ENCODE measurements at places on chromosomes 4 and X.

GRCh38 chr4:99825272-99825671 lies 8.6 kb downstream of the DAPP1 start:
- DNase-seq: no peak

GRCh38 chrX:120512222-120512621 lies 43.1 kb upstream of the LAMP2 start:
- DNase-seq: no peak

- no peak for DNase-seq
These were observed 48.8 kb downstream of the HS6ST2 start for GRCh38 chrX:132909643-132910042.

- DNase-seq: no peak
These were observed 20.3 kb upstream of the LSM6 start for GRCh38 chr4:146155152-146155724.

DNA sequence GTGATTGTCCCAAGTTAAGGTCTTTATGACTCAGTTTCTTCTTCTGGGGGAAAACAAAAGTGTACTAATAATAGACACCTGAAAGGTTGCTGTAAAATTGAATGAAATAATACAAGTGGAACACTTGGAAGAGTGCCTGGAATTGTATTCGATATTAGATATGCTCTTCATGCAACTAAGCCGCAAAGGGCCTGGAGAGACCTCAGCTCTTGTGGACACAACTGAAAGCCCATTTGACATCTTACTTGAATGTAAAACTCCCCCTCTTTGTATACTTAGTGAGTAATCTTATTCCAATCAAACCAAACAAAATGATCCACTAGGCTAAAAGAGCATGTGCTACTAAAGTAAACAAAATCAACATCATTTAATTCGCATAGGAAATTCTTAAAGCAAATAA lies 511 bp upstream of the MAP9 start:
- no peak for DNase-seq

DNA sequence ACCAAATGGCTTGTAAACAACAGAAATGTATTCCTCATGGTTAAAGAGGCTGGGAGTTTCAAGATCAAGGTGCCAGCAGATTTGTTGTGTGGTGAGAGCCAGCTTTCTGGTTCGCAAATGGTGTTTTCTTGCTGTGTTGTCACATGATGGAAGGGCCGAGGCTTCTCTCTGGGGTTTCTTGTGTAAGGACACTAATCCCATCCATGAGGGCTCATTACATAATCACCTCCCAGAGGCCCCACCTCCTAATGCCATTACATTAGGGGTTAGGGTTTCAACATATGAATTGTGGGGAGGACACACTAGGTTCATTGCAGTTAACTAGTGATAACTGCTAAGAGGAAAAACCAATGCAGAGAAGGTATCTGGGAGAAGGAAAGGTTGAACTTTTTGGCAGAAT lies 103.5 kb upstream of the ENPEP start:
- DNase-seq: no peak

GRCh38 chrX:538311-538710 lies 92.3 kb upstream of the SHOX start:
- no peak for DNase-seq

DNA sequence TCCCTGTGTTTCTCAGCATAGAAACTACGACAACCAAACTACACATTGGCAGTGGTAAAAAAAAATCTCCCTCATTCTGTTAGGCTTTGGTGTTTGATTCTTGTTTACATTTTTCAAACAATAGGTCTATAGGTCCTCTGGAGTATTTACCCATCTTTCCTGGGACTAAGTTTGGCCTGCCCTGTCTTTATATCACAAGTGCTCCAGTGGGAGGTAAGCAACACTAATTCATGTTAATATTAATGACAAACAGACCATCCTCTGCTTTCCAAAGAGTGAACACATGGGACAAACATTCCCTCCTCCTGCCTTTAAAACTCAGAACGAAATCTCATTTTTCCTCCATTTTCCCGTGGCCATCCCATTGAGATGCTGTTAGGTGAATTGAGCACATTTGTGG lies 514.1 kb upstream of the INTU start:
- no peak for DNase-seq

All from activated CD4-positive, alpha-beta T cell treated with anti-CD3 and anti-CD28 coated beads, Interleukin-2, amount 50 U/mL, for 1 hour (primary cell).